ENCODE measurements at places on chromosomes 7 and 10.

DNA sequence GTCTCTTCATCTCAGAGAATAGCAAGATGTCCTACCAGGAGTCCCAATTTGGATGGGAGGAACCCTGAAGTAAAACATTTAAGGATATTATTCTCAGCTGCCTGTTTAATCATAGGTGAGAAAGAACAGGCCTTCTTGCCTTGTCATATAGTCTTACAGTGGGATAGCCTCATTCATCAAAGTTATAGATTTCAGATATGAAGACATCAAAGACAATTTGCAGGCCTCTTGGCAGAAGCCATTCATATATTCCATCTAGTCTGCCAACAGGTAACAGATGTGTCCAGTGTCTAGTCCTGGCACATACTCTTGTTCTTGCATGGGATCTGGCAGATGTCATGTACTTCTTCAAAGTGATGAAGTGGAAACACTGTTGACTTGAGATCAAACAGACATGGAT, 601.3 kb upstream of the GHITM start:
- no peak for DNase-seq

GRCh38 chr7:30920021-30920583, 8.4 kb downstream of the AQP1 start:
- no peak for DNase-seq

- no peak for DNase-seq
These were observed 47.2 kb downstream of the PAX2 start for GRCh38 chr10:100792574-100792973.

GRCh38 chr7:41967156-41967555, 264.3 kb upstream of the INHBA start:
- no peak for DNase-seq

- DNase-seq: no peak
These were observed 52.2 kb upstream of the INPP5A start for GRCh38 chr10:132485391-132485790.

DNA sequence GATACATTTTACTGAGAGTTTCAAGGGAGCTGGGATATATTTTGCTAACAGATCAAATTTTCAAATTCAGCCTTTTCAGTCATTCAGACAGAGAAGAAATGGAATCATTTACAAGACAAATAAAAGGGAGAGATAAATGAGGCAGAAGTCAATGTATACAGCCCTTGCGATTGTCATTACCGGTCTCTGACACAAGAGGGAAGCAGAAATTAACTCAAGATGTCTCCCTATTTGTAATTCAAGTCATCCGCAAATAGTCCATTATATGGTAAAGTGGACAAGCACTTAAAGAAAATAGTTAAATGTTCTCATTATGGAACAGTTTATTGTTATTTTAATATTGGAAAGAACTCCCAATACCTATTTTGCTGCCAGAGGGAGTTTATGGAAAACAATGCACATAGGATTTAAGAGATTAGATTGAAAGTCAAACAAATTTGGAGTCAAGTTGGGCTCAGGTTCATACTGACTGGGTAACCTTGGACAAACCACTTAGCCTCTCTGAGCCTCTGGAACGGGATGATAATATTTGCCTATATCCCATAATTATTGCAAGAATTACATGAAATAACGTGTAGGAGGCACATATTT, 89.3 kb upstream of the PRKCQ start:
- DNase-seq: peak; percentile 16

DNA sequence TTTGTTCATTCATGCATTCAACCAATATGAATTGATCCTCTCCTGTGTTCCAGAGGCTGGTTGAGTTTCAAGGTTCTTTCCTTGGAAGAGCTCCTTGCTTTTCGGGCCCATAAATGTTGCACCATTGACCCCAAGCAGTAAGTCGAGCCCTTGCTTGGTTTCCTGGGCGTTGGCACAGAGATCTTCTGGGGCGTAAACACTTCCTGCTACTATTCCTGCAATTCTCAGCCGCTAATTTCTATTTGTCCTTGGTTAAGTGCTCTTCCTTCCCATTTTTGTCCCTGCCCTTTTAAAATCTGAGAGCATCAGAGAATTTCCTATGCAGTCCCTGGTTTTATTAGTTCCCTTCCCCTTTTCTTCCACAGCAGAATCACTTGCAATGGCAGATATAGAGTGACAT, 44.1 kb upstream of the ADRB1 start:
- DNase-seq: no peak

- no peak for DNase-seq
These were observed 134.0 kb upstream of the SLC26A5 start for GRCh38 chr7:103580031-103580430.

- DNase-seq: no peak
These were observed 27.8 kb upstream of the CDHR3 start for GRCh38 chr7:105935250-105935649.

GRCh38 chr10:13624630-13625029, 37.9 kb downstream of the PRPF18 start:
- DNase-seq: no peak

- no peak for DNase-seq
These were observed 7.4 kb downstream of the ACADSB start for GRCh38 chr10:123016228-123016627.

DNA sequence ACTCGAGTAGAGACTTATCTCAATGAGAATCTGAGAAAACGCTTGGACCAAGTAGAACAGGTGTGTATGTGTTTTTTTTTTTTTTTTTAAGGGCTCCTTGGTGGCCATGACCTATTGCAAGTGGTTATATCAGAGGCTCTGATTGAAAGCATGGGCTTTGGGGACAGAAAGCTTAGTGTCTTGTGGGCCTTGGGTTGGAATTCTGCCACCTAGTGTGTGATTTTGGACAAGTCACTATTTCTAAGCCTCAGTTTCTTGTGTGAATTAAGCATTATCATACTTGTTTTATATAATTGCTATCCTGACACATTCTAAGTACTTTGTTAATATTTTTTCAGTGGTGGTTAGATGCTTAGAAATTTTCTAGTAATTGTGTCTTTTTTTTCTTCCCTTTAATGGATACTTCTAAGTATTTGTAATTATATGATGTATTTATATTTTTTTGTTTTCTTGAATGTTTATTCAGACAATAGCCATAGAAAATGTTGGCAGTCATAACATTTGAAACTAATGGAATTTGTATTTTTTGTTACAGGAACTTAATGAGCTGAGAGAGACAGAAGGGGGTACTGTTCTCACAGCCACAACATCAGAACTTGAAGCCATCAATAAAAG, 33.1 kb downstream of the SMC3 start:
- peak; percentile 12 for DNase-seq

GRCh38 chr10:72906446-72906845, 12.9 kb downstream of the OIT3 start:
- DNase-seq: no peak

GRCh38 chr10:43128958-43129706, 9.1 kb upstream of the CSGALNACT2 start:
- peak; percentile 90 for DNase-seq

DNA sequence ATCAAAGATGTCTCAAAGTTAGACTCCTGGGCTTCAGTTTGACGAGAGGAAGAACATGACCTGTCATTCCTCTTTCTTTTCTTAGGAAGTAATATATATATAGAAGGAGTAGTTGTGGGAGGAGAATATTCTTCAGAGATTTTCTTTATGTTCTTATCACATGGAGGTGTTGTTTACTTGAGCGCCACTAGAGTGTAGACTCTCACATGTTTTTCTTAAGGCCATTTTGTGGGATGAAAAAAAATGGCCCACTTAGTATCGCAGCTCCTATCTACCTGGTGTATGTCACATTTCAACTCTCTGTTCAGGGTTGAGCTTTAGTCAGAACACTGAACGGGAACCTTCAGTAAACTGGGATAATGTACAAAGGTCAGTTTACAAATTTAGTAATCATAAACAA, 645.2 kb downstream of the PHTF2 start:
- DNase-seq: no peak

GRCh38 chr7:45267262-45267661, 109.7 kb downstream of the RAMP3 start:
- no peak for DNase-seq

DNA sequence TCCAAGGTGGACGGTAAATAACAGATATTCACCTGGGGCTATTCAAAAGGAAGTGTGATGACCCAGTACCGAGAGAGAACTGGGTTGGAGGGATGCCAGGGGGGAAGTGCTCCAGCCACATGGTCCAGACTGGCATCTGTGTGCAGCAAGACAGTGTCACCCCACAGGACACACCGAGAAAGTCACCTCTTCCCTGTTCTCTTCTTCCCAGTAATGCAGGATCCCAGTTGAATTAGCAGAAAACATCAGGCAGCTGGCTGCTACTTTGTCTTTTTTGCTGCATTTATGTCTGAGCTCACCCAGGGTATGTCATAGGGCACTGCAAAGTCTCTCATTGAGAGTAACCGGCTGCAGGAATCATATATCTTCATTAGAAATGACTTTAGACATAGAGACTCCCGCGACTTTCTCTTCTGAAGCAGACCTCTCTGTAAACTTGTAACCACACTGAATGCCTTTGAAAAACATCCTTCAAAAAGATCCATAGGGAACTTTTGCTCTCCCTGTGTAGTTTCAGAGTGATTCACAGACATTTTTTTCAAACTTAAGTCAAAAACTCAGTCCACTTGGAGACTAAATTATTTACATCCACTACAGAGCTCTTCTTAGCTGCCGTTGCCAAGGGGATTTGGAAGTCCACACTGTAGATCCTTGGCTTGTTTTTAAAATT, 609.0 kb upstream of the DPP6 start:
- no peak for DNase-seq

GRCh38 chr7:77651575-77652162, 44.6 kb upstream of the RSBN1L start:
- DNase-seq: peak; percentile 69

GRCh38 chr7:109579901-109580300, 1010.2 kb downstream of the DNAJB9 start:
- no peak for DNase-seq

GRCh38 chr10:6385665-6386064, 182.9 kb downstream of the PFKFB3 start:
- DNase-seq: no peak

DNA sequence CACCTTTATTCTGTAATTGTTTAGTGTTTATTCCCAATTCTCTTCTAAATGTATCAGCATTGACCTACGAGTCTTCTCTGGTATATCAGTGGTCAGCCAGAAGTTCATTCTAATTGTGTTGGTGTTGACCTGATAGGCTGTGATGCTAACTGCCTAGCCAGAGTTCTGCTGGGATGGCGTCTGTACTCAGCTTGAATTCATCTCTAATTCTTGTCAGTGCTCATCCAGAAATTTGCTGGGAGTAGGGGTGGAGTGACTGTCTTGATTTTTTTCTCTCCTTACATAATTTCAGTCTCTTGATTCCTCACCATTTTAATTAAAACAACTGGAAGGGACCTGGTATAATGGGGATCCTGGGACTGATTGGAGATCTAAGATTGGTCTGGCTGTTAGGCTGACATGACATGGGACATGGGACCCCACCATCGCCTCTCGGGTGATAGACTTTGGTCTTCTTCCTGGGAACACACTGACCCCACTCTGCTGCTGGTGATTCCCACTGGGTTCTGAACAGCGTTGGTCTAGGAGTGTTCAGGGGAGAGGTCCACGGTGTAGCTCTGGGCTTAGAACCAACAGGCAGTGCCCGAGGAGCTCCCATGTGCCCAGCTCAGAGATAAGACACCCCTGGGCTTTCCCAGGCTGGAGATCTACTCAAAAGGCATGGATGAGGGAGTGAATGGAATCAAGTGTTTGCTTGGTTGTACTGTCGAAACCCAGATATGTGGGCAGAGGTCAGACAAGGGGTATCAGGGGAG, 3.8 kb downstream of the NEURL1 start:
- DNase-seq: no peak
